ENCODE measurements at places on chromosomes 16 and 17. TPM values are rescaled to one million over a fixed set of nuclear protein-coding genes. Genes with fewer than 3 reads are reported as not detected.

VAT1L gene
- total RNA-seq: not detected

B9D1 gene
- total RNA-seq: 15.6 TPM

FBF1 gene
- 33.6 TPM for total RNA-seq

OR1A1 gene
- not detected for total RNA-seq

- DNase-seq: no peak
Observed at GRCh38 chr17:5331506-5331905, 49.4 kb downstream of the RABEP1 start.

GRCh38 chr17:57235124-57235523, 21.2 kb upstream of the MSI2 start:
- DNase-seq: no peak

DNA sequence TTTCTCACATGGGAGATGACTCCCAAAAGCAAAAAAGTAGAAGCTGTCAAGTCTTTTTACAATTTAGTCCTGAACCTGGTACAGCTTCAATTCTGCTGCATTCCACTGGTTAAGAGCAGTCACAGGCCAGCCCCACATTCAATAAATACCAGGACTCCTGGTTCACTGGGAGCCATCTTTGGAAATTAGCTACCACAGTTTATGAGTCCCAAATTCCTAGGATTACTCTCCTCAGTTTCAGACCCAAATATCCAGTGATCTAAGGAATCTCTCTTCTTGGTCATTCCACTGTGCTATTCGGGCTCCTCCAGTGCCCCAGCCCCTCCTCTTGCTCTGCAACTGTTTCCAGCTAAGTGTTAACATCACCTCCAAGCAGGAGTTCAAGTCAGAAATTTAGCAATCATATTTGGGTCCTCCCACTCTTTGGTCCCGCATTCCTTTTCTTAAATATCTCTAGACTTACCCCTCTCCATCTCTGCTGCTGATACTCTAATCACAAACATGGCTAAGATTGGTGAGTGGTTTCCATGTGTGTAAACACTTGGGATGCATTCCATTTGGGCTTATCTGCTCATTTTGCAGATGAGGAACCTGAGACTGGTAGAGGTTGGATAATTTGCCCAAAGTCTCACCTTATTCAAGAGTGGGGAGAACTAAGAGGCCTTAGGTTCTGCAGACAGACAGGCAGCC, 9.6 kb upstream of the WIPF2 start:
- no peak for DNase-seq

- no peak for DNase-seq
Observed at GRCh38 chr16:8620535-8620934, 963 bp upstream of the METTL22 start.

Data from Calu3 (cell line).